Glomerular endothelial cell (primary cell): ENCODE measurements at places on chromosomes 5 and 9. TPM values are rescaled to one million over a fixed set of nuclear protein-coding genes. Genes with fewer than 3 reads are reported as not detected.

The MYMK gene
- not detected in 2 replicates for total RNA-seq

The QRFP gene
- not detected in 2 replicates for total RNA-seq

The MVB12B gene
- total RNA-seq: 8.1 and 11.4 TPM in 2 replicates

The SUSD1 gene
- total RNA-seq: 47.0 and 53.7 TPM in 2 replicates

The DPM2 gene
- total RNA-seq: 19.7 and 28.6 TPM in 2 replicates

- DNase-seq: no peak
Observed at GRCh38 chr9:129278391-129279237, 100.6 kb upstream of the IER5L start.

DNA sequence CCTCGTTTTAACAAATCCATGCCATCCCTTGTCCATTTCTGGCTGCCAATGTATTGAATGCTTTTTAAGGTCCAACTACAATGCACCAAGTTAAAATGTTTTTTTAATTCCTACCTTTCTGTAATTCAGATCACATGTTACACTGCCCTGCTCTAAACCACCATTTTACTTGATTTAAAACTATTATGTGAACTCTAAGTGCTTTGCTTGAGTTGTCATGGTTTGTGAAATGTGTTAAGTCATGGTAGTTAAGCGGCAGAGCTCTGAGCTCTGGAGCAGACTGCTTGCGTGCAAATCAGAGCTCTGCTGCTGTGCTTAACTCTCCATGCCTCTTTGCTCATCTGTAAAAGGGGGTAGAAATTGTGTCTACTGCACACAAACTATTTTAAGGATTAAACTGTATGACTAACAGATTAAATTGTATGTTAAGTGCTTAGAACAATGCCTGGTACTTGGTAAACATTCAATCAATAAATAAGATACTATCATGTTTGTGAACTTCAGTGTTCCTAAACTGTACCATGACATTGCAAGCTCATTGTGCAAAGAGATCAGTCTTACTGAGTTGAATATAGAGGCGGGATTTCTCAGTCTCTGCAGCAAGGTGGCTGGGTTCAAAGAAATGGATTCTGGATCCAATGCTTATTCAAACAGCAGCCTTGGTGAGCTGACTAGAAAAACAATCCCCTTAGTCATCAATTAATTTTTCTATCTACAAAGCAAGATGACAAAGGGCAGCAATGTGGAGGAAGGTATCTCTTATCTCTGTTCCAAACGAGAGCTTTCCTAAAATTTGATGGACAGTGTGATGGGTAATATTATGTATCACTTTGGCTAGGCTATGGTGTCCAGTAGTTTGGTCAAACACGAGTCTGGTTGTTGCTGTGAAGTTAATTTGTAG, 16.1 kb upstream of the CMBL start:
- no peak for DNase-seq

GRCh38 chr9:114002271-114002985, 75.7 kb downstream of the AMBP start:
- no peak for DNase-seq

GRCh38 chr5:88203981-88204750, 64.5 kb downstream of the TMEM161B start:
- DNase-seq: no peak

DNA sequence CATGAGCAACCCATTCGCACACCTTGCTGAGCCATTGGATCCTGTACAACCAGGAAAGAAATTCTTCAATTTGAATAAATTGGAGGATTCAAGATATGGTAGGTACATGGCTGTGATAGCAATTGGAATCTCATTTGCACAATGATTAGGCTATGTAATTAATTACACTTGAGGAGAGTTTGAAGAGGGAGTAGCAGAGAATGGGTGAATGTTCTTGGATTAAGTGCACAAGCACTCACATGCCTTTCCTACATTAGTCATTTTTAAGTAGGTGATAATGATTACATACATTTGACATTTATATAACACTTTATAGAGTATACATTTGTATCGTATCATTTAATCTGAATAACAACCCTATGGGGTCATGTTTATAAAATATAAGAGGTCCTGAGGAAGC, 21.1 kb downstream of the ACO1 start:
- no peak for DNase-seq

DNA sequence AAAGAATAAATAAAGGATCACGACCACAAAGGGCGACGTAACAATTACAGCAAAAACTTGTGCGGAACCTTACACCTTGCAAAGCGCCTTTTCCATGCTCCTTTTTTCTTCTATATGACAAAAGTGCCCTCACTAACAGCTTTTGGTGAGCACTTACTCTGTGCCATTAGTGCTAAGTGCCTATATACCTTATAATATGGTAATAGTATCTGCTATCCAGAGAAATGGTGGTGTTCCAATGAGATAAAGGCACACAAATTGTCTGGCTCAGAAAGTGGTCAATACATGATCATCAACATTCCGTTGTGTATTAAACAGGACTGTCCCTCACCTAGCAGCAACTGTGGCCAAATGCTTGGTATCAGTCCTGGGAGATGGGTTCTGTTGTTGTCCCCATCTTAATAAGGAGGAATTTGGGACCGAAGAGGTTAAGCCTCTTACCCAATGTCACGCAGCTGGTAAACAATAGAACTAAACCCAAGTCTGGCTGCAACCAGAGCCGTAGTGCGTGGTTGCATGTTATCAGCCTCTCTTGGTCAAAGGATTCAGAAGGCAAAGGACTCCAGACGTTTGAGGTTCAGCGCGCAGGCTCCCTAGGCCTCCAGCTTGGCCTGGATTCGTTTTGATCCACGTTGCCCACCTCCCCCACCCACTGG, 564 bp upstream of the TOR2A start:
- DNase-seq: no peak

- DNase-seq: no peak
Observed at GRCh38 chr9:129553277-129553676, 67.6 kb downstream of the C9orf50 start.

DNA sequence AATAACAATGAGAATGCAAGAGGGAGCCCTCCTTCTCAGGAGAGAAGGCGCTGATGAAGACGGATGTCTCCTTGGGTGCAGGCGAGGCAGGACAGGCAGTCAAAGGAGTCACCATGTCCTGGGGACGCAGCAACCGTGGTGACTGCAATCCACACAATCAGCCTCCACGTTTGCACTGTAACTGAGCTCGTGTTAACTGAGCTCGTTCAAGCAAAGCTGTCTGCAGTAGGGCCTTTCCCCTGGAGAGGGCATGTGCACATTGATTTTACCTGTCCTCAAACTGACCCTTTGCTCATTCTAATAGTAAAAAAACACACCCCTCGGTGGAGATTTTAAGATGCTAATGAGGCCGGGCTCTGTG, 2.8 kb downstream of the SARDH start:
- no peak for DNase-seq

DNA sequence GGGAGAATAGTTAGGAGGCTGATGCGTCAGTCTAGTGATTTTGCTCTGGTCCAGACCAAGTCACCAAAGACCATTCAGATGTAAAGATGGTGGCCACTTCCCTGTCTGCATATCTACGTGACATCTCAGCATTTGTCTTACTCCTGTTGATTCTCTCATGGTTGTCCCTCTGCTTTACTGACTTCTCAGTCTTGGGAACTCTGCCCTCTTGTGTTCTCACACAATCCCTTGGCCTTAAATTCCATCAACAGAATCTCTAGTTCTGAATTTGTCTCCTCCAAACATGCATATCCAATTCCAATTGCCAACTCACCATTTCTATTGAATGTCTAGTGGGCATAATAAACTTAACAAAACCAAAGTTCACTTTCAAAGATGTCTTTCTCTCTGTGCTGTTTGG, 147.8 kb downstream of the SLC24A2 start:
- DNase-seq: no peak

- no peak for DNase-seq
Observed at GRCh38 chr5:174192901-174193300, 147.4 kb downstream of the NSG2 start.

GRCh38 chr5:33891788-33892619, at the start of gene ADAMTS12:
Gene ADAMTS12 (minus strand): TSS chr5:33891990. CDS start chr5:33891856, 134 bp downstream.
- no peak for DNase-seq

- DNase-seq: no peak
Observed at GRCh38 chr5:5335107-5335506, 87.4 kb upstream of the ICE1 start.

GRCh38 chr5:92320446-92320845, 937.3 kb upstream of the ARRDC3 start:
- DNase-seq: no peak

DNA sequence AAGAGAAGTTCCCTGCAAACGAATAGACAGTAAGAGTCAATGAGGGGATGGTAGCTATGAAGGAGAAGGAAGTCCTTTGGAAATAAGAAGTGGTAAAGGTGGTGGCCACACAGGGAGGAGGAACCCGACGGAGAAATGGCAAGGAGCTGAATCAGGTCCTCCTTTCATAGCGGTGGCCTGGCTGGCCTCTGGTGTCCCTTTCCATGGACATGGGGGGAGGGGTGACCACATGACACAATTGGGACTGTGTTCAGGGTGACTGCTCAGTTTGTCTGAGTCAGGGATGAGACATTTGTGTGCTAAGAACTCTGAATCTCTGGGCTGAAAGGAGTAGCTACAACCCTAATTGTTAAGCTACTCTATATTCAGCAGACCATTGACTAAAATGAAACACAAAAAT, 28.7 kb upstream of the TIMD4 start:
- no peak for DNase-seq

DNA sequence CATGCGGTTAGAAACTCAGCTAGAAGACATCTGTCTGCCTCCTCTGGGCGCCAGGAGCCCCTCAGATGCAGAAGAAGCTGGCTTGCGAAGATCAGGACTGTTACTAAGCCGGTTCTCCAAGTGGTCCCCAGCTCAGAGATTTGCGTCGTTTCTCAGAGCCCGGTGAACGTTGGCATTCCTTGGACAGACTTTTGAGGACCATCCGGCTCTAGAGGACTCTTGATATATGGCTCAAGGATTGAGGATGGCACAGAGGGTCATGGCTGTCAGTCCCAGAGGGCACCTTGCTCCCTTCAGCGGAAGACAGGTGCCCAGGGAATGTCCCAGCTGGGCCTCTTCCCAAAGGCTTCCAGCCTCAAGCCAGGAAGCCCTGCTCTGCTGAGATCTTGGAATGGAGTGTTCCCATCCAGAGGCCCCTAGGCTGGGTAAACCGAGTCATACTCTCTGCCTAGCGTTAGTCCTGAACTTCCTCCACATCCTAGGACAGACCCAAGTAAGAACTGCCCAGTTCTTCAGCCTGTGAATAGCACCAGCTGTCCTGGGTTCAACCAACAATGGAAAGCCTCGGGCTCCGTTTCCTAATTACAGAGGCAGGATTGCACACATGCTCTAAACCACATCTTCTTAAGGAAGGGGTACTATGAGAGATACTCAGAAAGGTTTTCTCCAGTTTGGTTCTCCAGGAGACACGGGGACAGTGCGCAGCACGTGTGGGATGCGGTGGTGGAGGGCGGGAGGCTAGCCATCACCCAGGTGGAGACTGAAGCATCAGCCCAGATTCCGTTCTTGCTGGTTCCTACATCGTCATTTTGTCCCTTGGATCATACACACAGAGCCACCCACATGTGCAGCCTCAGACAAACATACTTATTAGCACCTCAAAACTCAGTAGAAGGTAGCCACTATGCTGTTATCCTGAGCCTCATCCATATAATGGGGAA, 51.4 kb downstream of the ZNF354C start:
- no peak for DNase-seq

- no peak for DNase-seq
Observed at GRCh38 chr9:129983891-129984290, 59.1 kb downstream of the FNBP1 start.

DNA sequence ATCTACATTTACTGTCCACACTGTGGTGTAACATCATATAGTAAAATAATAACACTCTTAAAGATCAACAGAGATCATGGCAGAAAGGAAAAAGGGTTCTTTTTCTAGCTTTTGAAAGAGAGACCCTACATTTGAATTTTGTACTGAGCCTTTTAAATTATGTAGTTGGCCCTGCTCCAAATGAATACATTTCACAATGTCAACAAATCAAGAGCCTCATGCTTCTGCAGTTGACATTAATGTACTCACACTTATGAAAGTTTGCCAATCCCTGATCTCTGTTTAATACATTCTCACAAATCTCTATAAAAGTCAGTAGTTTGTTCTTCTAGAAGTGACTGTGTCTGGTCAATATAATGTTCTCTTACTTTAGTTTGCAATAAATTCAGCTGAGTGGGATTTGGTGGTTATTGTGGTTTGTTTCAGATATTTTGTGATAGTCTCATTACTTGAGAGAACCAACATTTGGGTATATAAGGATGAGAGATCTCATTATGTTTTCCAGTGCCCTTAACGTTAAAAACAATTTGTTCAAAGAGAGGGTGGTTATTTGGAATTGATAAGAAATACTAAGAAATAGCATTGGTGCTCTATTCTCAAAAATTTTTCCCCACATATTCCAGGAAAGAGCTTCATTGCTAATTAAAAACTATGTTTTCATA, 277.8 kb upstream of the FTMT start:
- no peak for DNase-seq

- no peak for DNase-seq
Observed at GRCh38 chr5:162603443-162604070, 536.0 kb downstream of the GABRG2 start.

GRCh38 chr9:32882705-32883104, 99.4 kb downstream of the TMEM215 start:
- DNase-seq: no peak

DNA sequence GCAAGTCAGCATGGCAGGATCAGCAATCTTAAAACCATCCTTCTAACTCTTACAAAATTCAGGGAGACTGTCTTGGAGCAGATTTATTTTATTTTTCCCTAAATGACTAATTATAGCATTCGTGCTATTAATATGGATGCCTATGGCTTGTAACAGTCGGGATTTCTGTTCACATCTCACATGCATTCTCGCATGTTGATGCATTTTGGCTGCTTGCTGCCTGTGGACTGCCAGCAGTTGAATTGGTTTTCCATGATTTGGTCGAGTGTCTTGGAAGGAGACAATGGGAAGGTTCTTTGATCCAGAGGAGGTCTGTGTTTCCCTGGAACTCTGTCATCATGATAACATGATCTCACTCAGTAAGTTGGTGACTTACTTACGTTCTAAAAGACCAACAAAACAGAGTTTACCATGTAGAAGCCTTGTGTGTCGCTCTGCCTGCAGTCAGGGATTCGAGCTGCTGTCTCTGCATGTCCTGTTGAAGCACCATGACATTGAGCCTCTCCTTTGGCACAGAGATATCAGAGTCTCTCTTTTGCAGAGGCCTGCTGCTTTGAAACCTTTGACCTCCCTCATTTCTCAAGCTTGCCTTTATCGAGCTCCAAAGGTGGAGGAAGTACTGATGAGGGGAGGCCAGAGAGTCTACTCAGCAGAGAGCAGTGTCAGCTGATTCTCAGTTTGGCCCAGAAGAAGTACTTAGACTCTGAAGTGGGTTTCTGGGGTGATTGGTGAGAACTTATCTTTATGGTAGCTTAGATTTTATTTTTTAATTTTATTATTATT, 82.4 kb downstream of the ARHGAP26 start:
- DNase-seq: no peak

DNA sequence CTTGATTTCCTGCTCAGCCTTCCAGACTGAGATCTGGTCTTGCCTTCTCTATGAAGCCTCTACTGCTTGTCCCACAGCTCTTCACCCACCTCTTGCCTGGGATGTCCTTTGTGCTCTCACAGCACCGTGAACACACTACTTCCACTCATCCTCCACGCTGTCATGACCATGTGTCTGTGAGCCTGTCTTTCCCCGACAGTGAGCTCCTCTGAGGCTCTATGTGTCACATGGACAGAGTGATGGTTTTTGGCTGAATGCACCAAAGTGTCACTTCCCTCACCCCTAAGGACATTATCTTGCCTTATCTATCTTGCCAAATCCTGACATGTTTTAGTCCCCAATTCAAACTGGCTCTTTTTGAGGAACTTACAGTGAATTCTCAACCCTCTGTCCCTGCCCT, 11.3 kb downstream of the PHYKPL start:
- no peak for DNase-seq

GRCh38 chr5:93724791-93725190, 16.6 kb downstream of the POU5F2 start:
- DNase-seq: no peak

GRCh38 chr5:93874491-93874890, 133.1 kb upstream of the POU5F2 start:
- no peak for DNase-seq
